ENCODE measurements at places on chromosomes 2 and 18. TPM values are rescaled to one million over a fixed set of nuclear protein-coding genes. Genes with fewer than 3 reads are reported as not detected.

Gene GULP1
- 60.1 TPM for polyA plus RNA-seq

Gene TMEM163
- polyA plus RNA-seq: 1.3 TPM

Gene IGFBP2
- 234 TPM for polyA plus RNA-seq

- DNase-seq: no peak
Measured at GRCh38 chr2:172552547-172553291, 3.2 kb upstream of the PDK1 start.

DNA sequence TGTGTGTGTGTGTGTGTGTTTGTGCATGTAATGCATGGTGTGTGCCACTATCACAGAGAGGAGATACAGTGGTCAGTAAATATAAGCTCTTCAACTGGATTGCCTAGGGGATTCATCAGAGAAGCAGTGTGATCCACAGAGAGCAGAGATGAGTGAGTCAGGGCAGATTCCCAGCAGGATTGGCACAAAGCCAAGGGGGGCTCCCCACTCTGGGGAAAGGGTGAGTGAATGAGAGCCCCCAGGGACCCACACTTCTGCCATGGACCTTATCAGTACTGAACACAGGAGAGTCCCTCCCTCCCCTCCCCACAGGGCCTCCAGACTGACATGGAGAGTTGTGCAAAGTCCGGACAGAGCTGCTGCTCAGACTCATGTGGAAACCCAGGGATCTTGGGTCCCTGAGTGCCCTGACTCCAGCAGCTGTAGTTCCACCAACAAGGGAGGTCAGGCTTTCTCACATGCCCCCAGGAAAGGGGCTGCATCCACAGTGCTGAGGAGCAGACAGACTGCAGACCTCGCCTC lies 748.8 kb downstream of the NR4A2 start:
- DNase-seq: no peak

GRCh38 chr2:9032536-9033255 lies 29.2 kb upstream of the MBOAT2 start:
- DNase-seq: no peak

DNA sequence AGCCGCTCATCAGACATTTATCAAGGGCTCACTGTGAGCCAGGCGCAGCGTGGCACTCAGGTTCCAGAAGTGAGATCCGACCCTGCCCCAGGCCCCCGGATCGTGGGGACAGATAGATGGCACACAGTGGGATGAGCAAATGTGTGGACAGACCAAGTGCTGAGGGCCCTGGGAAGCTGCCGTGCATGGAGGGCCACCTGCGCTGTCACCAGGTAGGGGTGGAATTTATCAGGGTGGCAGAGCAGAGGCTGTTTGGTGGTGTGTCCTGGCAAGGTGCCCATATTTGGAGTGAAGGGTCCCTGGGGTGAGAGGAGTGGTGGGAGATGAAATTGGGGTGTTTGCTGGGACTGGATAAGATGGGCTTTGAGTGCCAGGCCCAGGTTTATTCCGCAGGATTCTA lies 92.8 kb upstream of the HS6ST1 start:
- DNase-seq: no peak

- DNase-seq: no peak
Measured at GRCh38 chr2:198213253-198213652, 408.9 kb downstream of the PLCL1 start.

DNA sequence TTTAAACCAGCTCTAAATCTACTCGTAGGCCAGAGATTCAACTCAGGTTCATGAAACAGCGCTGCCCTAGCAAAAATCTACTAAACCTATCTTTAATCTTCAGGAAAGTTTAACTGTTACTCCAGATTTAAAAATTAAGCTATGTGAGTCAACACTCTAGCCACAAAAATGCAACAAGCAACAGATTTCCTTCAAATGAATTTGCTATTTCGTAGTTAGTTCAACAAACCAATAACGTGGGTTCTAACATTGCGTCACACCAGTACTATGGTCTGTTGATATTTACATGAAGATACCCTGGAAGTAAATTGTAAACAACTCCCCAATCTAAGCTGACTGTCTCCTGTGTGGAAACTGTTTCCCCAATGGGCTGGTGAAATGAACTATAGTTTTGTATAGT lies 71.2 kb downstream of the FIGN start:
- no peak for DNase-seq
